ENCODE measurements at places on chromosomes 13 and 19. TPM values are rescaled to one million over a fixed set of nuclear protein-coding genes. Genes with fewer than 3 reads are reported as not detected.

DNA sequence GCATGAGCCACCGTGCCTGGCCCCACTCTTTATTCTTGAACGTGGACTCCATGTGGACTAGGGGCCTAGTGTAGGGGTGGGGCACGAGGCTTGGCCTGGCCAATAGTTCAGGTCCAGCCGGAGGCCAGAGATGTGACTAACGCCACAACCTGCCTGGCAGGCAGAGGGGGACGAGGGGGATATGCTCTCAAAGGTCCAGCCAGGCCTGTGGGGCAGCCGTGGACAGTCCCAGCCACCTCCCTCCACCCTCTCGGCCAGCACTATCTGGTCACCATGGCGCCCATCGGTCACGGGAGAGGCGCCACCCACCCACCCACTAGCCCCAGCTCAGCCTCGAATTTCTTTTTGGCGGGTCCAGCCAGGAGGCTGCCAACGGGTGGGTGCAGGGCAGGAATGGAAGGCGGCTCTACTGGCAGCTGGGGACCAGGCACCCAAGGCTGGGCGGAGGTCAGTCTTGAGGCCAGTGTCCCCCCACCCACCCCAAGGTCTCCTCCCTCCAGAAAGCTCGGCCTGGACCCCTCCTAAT lies 2.2 kb upstream of the CERS1 start:
- peaks cover 18% of the 10 kb centered on the region for H3K27me3 ChIP-seq
- peaks cover 9% of the 10 kb centered on the region for H3K36me3 ChIP-seq
- peak; percentile 34 for DNase-seq
- H3K27ac ChIP-seq: no peak overlapping the region
- H3K4me1 ChIP-seq: peaks cover 2% of the 10 kb centered on the region
- no peak overlapping the region for H3K4me3 ChIP-seq

DNA sequence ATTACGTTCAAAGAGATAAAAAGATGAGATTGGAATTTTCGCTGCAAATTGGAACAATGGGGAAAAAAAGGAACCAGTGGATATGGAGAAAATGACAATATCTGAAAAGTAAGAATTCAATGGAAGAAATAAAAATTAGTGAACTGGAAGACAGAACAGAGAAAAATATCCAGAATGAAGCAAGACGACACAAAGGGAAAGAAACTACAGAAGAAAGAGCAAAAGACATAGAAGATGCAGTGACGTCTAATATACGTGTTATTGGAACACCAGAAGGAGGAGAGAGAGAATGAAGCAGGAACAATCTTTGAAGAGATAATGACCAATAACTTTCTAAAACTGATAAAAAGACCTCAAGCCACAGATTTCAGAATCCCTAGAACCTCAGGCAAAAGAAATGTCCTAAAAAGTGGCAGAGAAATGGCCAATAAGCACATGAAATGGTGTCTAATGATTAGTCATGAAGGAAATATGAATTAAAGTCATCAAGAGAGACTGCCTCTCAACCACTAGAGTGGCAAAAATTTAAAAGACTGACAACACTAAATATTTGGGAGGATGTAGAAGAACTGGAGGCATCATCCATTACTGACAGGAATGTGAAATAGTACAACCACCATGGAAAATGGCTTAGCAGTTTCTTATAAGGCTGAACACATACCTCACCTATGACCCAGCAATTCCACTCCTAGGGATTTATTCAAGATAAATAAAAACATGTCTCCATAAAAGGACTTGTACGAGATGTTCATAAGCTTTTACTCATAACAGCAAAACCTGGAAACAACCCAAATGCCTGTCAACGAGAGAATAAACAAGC lies 56.5 kb downstream of the GADD45B start:
- H3K27me3 ChIP-seq: no peaks in the 10 kb centered on the region
- no peaks in the 10 kb centered on the region for H3K36me3 ChIP-seq
- DNase-seq: peak; percentile 92
- H3K27ac ChIP-seq: peak overlapping the region; percentile 5

DNA sequence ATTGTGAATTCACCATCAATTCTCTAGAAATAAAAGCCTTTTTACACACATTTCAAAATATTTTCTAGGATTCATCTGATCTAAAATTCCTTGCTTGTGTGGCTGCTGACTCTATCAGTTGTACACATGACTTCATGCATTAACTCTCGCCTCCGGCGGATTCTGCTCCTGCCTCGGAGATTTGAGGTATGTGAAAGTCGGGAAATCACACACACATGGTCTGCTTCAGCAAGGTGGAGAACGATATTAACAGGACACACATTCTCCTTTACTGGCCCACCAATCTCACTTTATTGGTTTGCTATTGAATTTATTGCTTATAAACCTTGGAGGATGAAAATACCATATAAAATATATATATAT lies 855.7 kb downstream of the SLITRK5 start:
- H3K36me3 ChIP-seq: no peaks in the 10 kb centered on the region
- H3K4me1 ChIP-seq: no peaks in the 10 kb centered on the region
- H3K27me3 ChIP-seq: no peaks in the 10 kb centered on the region
- no peak overlapping the region for H3K27ac ChIP-seq
- no peak for DNase-seq
- no peak overlapping the region for H3K4me3 ChIP-seq

The COL4A2 gene
- 43.8 TPM for polyA plus RNA-seq

DNA sequence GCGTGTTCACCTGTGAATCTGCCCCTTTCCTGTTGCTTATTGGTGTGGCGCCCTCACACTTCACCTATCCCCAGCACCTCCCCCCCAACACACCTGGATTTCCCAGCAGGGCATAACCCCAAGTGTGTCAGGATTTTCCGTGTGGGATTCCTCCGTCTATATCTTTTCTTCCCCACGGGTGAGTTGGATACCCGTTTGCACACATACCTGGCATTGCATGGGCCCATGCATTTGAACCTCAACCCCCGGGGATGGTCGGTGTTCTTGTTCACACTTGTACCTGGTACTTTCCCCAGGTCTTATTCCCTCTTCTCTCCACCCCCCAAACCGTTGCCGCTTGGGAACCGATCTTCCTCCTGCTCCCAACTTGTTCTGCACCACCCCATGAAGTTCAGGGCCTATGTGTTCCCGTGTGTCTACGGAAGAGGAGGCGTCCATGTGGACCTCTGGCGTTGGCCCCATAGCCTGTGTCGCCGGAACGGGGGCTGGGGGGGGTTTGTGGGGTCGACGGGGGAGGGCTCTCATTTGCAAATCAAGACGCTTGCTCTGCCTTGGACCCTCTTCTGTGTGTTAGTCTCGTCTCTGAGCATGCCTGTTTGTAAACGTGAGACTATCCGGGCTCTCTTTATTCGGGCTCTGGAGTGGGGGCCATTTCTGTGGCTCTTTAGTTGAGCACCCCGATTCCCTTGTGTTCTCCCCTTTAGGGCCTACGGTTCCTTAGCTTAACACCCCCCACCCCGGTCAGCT lies 1.7 kb downstream of the PRR12 start:
- no peak for DNase-seq
- H3K4me1 ChIP-seq: peaks cover 6% of the 10 kb centered on the region
- no peaks in the 10 kb centered on the region for H3K27me3 ChIP-seq
- H3K4me3 ChIP-seq: peak overlapping the region; percentile 90
- peak overlapping the region; percentile 54 for H3K27ac ChIP-seq

- no peaks in the 10 kb centered on the region for H3K27me3 ChIP-seq
- H3K27ac ChIP-seq: no peak overlapping the region
- H3K36me3 ChIP-seq: no peaks in the 10 kb centered on the region
- H3K4me1 ChIP-seq: no peaks in the 10 kb centered on the region
- DNase-seq: no peak
- H3K4me3 ChIP-seq: no peak overlapping the region
Measured at GRCh38 chr13:39341251-39341650, 261.7 kb downstream of the LHFPL6 start.

GRCh38 chr13:50115695-50116094 lies 100.5 kb downstream of the KCNRG start:
- H3K27me3 ChIP-seq: no peaks in the 10 kb centered on the region
- H3K4me1 ChIP-seq: no peaks in the 10 kb centered on the region
- no peak overlapping the region for H3K27ac ChIP-seq
- no peak for DNase-seq
- H3K36me3 ChIP-seq: no peaks in the 10 kb centered on the region
- H3K4me3 ChIP-seq: no peak overlapping the region

DNA sequence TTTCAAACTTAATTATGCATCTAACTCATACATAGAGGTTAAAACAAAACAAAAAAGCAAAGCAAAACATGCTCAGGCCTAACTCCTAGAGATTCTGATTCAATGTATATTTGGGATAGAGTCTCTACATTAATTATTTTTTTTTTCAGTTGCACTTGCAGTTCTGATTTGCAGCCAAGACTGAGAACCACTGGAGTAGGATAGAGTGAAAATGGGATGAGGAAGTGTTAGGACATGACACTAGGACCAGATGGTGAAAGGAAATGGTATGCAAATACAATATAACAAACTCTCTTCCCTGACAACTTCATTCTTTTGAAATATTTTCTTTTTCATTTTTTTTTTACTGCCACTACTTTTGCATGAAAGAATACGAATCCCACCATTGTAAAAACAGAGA lies 1.8 kb downstream of the CCDC122 start:
- H3K4me1 ChIP-seq: no peaks in the 10 kb centered on the region
- H3K4me3 ChIP-seq: no peak overlapping the region
- no peak overlapping the region for H3K27ac ChIP-seq
- no peak for DNase-seq
- H3K36me3 ChIP-seq: no peaks in the 10 kb centered on the region

The F2RL3 gene
- 0.05 TPM for polyA plus RNA-seq

GRCh38 chr19:5321851-5322681 lies 18.5 kb downstream of the PTPRS start:
- no peaks in the 10 kb centered on the region for H3K36me3 ChIP-seq
- H3K27ac ChIP-seq: no peak overlapping the region
- DNase-seq: no peak

GRCh38 chr19:40519352-40520322 lies 52.8 kb downstream of the SPTBN4 start:
- DNase-seq: peak; percentile 54
- no peak overlapping the region for H3K4me3 ChIP-seq
- H3K36me3 ChIP-seq: no peaks in the 10 kb centered on the region
- H3K27ac ChIP-seq: no peak overlapping the region
- no peaks in the 10 kb centered on the region for H3K4me1 ChIP-seq

The C19orf81 gene
- not detected for polyA plus RNA-seq

- no peaks in the 10 kb centered on the region for H3K27me3 ChIP-seq
- peak; percentile 93 for DNase-seq
- H3K27ac ChIP-seq: no peak overlapping the region
- no peak overlapping the region for H3K4me3 ChIP-seq
Measured at GRCh38 chr13:85586422-85586831, 212.8 kb downstream of the SLITRK6 start.

GRCh38 chr19:13005861-13006370 lies 10.6 kb downstream of the NFIX start:
- H3K27me3 ChIP-seq: no peaks in the 10 kb centered on the region
- H3K4me3 ChIP-seq: no peak overlapping the region
- peaks cover 40% of the 10 kb centered on the region for H3K4me1 ChIP-seq
- no peak for DNase-seq

- H3K27me3 ChIP-seq: peaks cover 5% of the 10 kb centered on the region
- no peak for DNase-seq
- peak overlapping the region; percentile 79 for H3K27ac ChIP-seq
- peaks cover 9% of the 10 kb centered on the region for H3K4me1 ChIP-seq
- peak overlapping the region; percentile 80 for H3K4me3 ChIP-seq
- peaks cover 4% of the 10 kb centered on the region for H3K36me3 ChIP-seq
Measured at GRCh38 chr19:55339889-55340783, 460 bp downstream of the KMT5C start.

- H3K36me3 ChIP-seq: no peaks in the 10 kb centered on the region
- H3K4me1 ChIP-seq: no peaks in the 10 kb centered on the region
- no peaks in the 10 kb centered on the region for H3K27me3 ChIP-seq
- no peak overlapping the region for H3K27ac ChIP-seq
- H3K4me3 ChIP-seq: no peak overlapping the region
- DNase-seq: no peak
Measured at GRCh38 chr13:19074519-19074918, 107.1 kb downstream of the TUBA3C start.

DNA sequence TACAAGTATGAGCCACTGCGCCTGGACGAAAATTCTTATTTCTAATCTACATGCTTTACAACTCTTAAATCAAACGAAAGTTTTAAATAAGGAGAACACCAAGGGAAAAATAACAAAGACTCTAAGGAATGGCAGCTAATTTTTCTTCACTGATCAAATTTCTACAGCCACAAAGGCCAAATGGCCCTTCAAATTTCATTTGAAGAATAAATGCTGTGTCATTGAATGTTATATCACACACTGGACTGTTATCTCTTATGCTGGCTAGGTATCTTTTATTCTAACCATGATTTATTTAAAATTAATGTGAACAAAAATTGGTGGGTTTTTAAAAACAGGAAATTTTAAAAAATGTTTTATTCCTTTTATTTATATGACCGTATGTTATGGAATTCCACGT lies 14.1 kb downstream of the SMAD9 start:
- no peaks in the 10 kb centered on the region for H3K4me1 ChIP-seq
- no peak overlapping the region for H3K27ac ChIP-seq
- no peak for DNase-seq
- no peaks in the 10 kb centered on the region for H3K36me3 ChIP-seq
- H3K4me3 ChIP-seq: no peak overlapping the region

The MRPS12 gene
- 20.1 TPM for polyA plus RNA-seq

DNA sequence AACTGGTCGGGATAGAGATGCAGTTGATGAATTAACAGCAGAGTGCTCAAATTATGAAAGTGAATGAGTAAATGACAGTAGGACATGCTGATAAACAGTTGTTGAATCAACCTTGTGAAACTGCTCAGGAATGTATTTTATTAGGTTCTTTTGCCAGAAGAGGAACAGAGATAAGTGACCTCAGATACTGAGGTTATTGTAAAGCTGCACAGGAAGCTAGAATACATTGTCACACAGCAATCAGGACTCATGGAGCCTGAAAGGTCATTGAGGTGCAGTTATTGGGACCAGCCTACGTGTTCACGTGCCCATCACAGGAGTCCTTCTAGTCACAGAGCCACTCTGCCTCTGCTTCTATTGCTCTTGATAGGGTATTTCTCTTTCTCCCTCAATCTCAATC lies 47.5 kb upstream of the MED4 start:
- H3K27ac ChIP-seq: no peak overlapping the region
- H3K4me1 ChIP-seq: peaks cover 2% of the 10 kb centered on the region
- DNase-seq: no peak
- H3K36me3 ChIP-seq: no peaks in the 10 kb centered on the region

DNA sequence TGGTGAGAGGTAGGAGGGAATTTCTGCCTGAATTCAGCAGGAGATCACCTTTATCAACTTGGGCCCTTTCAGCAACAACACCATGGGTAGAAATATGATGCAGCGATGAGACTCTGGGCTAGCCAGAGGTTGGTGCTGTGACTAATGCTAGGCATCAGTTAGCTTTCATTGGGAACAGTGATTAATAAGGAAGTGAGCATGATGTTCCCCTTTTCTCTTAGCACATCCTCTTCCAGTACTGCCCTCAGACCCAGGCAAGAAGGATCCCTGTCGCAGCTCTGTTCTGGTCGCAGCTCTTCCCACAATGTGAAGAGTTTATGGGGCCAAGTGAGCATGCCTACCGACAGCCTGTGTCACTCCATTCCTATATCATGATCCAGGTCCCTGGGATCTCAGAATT lies 100.5 kb downstream of the FLT1 start:
- no peaks in the 10 kb centered on the region for H3K27me3 ChIP-seq
- no peaks in the 10 kb centered on the region for H3K36me3 ChIP-seq
- H3K27ac ChIP-seq: no peak overlapping the region
- H3K4me1 ChIP-seq: no peaks in the 10 kb centered on the region
- no peak overlapping the region for H3K4me3 ChIP-seq

The PTGER1 gene
- 2.3 TPM for polyA plus RNA-seq
